ENCODE measurements at places on chromosomes 13 and 19.

GRCh38 chr19:23525276-23525852, 130.1 kb upstream of the ZNF91 start:
- no peak for DNase-seq

DNA sequence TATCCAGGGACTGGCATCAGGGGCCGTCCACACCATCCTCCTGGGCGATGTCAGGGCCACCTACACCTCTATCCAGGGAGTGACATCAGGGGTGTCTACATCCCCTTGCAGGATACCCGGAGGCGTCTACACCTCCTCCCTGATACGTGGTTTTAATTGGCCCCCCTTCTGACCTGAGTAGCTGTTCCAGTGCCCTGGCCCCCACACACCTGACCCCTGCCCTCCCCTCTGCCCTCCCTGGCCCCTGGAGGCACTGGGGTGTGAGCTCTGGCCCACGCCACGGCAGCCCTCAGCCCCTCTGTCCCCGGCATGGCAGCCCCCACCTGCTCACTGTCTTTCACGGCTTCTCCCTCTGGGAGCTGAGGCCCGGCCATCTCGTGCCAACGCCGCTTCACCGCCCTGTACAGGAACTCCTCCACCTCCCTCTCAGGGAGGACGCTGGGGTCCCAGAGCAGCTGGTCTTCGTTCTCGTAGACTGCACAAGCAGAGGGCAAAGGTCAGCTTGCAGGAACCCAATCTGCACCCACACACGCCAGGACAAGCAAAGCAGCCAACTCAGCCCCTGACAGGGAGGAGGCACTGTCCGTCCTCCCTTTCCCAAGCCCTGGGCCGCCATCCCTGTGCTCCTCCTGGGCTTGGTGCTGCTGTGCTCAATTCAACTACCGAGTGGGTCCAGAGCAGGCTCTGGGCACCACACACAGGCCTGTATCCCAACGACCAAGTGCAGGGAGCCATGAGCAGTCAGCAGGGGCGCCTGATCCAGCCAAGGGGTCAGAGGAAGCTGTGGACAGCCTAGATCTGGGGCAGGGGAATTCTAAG, 22.2 kb upstream of the PLPP2 start:
- no peak for DNase-seq

GRCh38 chr13:42413484-42413815, 141.5 kb downstream of the AKAP11 start:
- DNase-seq, result no peak

DNA sequence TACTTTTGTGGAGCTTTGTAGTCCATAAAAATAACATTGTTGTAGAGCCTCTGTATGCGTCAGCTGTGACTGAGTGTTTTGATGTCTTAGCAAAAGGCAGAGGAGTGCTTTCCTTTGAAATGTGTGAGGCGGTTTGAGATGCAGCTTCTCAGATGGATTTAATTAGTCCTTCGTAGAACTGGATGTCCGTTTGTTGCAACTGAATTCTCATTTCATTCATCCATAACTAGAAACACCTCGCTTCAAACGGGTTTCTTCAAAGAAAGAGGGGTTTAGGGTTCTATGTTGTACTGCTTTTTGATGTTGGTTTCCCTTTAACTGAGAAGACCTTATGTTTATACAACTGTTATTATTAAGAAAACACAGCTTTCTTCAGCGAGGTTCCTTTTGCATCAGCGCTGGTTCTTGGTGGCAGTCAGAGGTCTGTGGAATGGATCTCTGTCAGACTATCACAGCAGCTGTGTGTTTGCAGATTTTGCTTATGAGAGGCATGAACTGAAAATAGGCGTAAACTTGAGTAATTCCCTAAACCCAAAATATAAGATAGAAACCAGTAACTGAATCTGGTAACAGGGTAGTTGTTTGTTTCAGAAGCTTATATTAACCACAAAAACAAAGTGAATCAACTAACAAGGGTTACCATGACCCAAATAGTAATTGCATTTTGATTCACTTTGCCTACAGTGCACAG, 194.4 kb downstream of the GGACT start:
- DNase-seq, result peak; percentile 8

DNA sequence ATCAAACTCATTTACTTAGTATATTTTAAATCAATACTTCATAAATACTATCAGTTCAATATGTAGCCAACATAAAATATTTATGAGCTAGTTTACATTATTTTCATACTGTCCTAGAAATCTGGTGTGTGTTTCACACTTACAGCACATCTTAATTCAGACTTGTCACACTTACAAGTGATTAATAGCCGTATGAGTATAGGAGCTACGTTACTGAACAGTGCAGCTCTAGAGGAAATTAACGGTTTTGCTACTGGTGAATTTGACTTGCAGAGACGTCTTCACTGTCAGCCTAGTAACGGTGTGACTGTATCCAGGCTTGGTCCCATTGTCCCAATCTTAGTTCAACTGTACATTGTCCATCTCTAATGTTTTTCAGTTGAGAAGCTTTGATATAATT, 33.7 kb upstream of the POSTN start:
- no peak for DNase-seq

DNA sequence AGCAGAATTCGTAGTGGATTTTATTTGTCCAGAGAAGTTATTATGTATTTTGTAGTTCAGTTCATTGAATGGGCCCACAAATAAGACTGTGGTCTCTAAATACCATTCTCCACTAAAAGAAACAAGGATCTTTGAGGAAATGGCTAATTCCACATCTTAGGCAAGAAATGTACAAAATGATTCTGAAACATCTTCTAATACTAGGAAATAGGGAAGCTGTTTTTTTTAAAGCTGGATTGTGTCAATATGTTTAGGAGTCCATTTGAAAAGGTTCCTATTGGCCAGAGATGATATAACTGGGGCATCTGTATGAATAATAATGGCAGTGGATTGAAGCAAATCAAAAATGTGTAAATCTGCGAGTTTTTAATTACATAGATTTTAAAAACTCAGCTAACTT, 88.5 kb upstream of the SIAH3 start:
- no peak for DNase-seq

GRCh38 chr13:63983366-63983765, 2567.7 kb upstream of the PCDH20 start:
- no peak for DNase-seq

DNA sequence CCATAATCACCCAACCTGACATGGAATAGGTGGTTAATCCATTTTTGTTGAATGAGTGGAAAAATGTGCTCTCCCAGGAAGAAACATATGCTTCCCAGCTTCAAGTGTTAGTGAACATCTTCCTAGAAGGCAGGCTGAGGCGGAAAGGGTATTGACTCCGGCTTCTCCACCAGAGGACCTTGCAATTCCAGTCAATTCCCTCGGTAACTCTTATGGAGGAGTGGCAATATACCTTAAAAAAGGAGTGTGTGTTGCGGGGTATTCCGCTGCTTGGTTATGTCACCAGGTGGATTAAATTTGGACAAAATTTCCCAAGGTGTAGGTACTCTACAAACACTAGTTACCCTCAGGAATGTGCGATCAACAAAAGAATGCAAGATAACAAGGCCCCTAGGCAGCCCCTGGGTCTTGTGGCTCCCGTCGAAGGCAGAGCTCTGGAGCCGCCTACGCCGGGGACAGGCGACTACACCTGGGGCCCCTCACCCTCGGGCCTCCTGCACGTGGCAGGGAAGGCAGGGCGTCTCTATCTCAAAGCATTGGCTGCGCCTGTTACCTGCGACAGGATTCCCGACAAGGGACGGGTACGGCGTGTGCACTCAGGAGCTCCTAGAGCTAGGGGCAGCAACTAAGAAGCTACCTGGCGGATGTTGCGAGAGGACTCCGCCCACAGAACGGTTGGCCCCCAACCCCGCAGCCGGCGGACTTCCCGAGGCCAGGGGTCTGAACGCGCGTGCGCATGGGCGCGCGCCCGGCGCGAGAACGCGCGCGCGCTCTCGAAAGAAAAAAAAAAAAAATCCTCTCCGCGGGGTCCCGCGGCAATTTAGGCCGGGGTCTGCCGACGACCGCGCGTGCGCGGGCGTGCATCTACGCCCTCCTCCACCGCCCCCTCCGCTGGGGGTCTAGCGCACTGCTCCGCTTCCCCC, at the start of gene WDR87:
Gene WDR87 (minus strand): TSS at position 649 of the 923 bp plus-strand sequence. CDS start 8,355 bp downstream, outside the sequence.
- DNase-seq, result no peak

GRCh38 chr19:5046339-5047039, 77.6 kb downstream of the KDM4B start:
- no peak for DNase-seq

GRCh38 chr13:38944219-38944618, 46.4 kb downstream of the STOML3 start:
- no peak for DNase-seq

GRCh38 chr13:69947582-69947981, 160.0 kb upstream of the ATXN8OS start:
- no peak for DNase-seq

- DNase-seq, result no peak
These were observed 56.2 kb upstream of the ARHGEF7 start for GRCh38 chr13:111058796-111059506.

GRCh38 chr19:43799502-43800142, 2.6 kb downstream of the LYPD5 start:
- no peak for DNase-seq

DNA sequence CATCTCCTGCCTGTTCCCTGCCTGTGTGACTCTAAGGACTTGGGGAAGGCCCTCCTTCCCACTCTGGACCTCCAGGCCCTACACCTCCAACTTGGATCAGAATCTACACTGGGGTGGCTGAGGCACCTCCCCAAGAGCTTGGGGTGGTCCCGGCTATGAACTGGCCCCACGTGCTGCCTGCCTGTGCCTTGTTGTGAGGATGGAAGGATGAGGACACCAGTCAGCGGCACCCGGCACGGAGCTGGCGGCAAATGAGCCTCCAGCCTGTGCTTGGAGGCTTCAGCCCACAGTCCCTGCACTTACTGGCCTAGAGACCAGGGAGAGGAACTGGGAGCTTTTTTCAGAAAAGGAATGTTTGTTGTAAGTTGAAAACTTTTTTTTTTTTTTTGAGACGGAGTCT, 8.5 kb downstream of the AKAP8 start:
- no peak for DNase-seq

DNA sequence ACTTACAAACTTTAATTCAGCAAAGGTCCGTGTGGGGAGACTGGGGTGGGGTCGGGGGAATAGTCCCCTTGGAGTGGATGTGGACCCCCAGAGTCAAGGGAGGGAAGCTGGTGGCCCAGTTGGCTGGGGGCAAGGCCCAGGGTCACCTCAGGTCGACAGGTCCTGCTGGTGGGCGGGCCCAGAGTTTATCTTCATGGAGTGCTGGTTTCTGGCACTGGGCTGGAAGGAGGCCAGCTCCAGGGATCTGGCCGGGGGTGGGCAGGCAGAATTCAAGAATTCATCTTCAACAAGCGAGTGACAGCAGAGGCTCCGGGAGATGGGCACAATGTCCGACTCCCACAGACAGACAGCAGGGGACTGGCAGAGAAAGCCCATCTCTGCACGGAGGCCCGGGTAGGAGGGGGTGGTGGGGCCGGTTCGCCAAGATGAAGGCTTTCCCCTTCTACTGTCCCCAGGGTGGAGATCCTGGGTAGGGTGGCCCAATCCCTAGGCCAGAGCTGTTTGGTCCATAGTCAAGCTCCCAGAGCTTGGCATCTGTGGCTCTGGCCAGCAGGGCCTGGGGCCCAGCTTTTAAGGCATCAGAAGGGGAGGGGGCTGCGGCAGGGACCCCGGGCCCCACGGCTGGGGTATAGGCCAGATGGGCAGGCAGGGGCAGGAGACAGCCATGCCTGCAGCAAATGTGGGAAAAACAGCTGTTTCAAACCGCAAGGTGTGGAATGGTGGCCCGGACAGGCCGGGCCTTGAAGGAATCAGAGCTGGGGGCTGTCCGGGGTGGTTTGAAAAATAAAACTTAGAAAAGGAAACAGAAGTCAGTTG, 622 bp upstream of the FDX2 start:
- DNase-seq, result no peak

DNA sequence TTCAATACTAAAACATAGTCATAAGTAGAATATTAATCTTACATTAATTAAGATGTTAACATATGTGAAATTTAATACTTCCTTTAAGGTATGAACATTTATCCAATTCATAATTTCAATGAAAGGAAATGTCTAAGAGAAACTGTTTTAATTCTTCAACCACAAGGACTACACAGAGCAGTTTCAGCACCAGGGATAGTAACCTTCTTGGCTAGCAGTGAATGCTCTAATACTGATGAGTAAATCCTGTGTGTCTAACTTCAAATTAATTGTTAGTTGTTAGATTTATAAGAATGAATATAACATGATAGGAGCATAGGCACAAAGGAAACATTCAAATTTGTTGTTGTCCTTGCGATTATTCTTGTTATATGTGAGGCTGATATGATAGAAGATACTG, 15.6 kb upstream of the NBEA start:
- DNase-seq, result peak; percentile 6

DNA sequence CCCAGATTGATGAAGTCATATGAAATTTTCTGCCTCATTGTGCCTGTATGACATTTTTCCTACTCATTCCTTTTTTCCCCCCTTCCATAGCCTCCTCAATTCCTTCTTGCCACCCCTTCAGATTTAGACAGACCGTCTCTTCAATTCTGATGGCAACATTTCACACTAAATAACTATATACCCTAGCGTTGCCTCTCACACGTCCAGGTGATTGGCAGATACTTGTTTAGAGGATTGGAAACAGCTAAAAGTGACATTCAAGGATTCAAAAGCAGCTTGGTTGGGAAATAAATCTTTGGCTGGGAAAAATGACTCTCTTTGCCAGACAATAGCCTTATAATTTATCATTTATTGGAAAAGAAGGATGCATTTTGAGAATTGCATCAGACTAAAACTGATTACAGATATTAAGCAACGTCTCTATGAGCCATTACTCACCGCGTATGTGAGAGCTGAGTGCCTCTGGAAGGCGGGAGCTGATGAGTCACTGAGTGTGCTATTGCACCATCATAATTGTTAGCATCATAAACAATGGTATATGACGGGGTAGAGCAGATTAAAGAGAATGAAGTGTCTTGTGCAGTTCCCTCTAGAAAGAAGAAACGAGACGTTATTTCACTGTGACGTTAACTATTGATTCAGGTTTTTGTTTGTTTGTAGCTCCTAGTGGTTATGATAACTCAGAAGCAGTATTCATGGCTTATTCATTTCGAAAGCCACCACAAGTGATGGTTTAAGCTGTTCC, 61.1 kb upstream of the FAM216B start:
- no peak for DNase-seq

All from naive thymus-derived CD8-positive, alpha-beta T cell (primary cell).